Stimulated activated naive B cell treated with anti-CD40 and anti-IgM and Interleukin-4, amounts not matched to agents 10 μg/mL and 1 μg/mL and 100 μg/mL, for 72 hours (primary cell): ENCODE measurements at places on chromosomes 6 and 20.

- no peak for DNase-seq
Measured at GRCh38 chr6:50380406-50381098, 330.8 kb upstream of the DEFB112 start.

GRCh38 chr6:132298344-132298949, 102.8 kb downstream of the MOXD1 start:
- DNase-seq: peak; percentile 29

DNA sequence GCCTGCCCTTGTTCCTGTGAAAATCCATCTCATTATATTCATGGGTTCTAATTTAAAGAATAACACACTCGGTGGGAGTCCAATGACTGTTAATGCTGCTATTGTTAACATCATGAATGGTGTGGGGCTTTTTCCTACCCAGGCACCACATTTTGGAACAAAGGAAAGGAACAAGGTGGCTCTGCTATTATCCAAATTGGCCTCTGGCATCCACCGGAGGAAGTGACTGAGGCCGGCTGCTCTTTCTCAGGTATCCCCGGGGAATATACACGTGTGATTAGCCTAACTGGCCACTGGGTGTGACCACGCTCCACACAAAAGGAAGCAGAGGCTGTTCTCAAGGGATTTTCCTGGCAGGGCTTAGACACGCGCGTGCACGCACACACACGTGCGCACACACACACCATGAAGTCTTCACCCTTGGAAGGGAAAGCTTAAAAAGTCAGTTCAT, 601.2 kb upstream of the ARID1B start:
- DNase-seq: no peak

DNA sequence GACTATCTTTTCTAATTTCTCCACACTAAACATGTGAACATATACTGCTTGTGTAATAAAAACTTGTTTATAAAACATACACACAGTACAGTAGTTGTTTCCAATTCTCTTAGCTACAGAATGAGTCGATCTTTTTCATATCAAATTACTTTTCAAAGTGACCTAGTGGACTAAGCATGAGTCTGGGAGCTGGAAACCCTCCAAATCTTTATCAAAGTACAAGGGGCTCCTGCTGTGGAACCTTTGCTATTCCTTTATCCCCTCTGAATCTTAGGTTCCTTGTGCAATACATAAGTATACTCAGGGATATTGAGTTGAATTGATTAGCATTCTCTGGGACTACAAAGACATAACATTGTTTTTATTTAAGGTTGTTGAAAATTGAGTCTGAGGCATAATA, 48.7 kb upstream of the TAB2 start:
- DNase-seq: no peak

GRCh38 chr6:34970488-34970887, 81.4 kb downstream of the ANKS1A start:
- no peak for DNase-seq

GRCh38 chr20:49508435-49509199, 26.1 kb upstream of the KCNB1 start:
- no peak for DNase-seq

- DNase-seq: no peak
Measured at GRCh38 chr6:43766964-43767461, 3.0 kb upstream of the VEGFA start.

DNA sequence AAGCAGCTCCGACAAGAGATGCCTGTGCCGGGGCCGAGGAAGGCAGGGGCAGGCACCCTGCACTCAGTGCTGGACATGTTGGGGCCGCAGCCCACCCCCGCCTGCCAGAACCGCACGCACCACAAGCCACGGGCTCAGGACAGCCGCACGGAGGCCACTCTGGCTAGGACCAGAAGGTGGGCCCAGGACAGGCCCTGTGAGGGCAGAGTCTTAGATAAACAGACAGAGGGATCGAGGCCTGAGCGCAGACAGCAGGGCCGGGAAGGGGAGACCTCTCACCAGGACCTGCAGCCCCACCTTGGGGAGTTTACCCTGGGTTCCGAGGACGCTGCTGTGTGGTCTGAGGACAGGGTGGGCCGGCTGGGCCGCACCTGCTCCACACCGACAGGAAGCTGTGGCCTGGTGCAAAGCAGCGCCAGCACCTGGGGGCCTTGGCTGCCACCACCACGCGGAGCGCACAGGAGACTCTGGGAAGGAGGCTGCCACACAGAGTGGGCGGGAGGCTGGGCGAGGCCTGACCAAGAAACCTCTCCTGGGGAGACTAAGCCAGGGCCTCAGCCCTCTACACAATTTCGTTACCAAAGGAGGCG, 32.0 kb downstream of the KCNQ2 start:
- DNase-seq: no peak

GRCh38 chr6:22029171-22029570, 267.7 kb downstream of the PRL start:
- DNase-seq: no peak

GRCh38 chr6:52965380-52965779, 29.7 kb downstream of the GSTA4 start:
- no peak for DNase-seq

- DNase-seq: no peak
Measured at GRCh38 chr20:50601511-50602431, 89.6 kb downstream of the RIPOR3 start.

DNA sequence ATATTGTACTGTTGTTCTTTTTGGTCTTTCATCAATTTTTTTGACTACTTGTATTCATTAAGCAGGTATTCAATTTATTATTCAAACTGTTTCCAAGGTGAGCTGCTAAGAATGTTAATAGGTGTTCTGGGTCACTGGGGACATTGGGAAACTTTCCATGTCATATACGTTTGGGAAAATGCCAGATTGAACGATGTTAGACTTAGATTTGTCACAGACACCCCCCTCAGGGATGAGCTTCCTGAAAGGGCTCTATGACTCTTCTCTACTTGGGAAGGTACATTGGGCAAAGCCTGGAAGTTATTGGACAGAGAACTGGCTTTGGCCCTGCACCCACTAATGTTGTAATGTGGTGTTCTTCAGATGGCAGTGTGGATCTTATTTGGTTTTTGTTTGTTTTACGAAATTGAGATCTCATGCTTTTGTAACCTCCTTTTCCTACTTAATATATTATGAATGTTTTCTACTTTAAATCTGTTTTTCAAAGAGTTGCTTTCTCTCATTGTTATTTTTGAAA, 42.1 kb downstream of the PLCB4 start:
- DNase-seq: no peak
